ENCODE measurements at places on chromosomes 3 and 15. TPM values are rescaled to one million over a fixed set of nuclear protein-coding genes. Genes with fewer than 3 reads are reported as not detected.

Gene PDZRN3
- 14.2 TPM for polyA plus RNA-seq

Gene ESYT3
- polyA plus RNA-seq, result 0.53 TPM

Gene FRMD5
- 11.2 TPM for polyA plus RNA-seq

Gene LOXL1
- 6.0 TPM for polyA plus RNA-seq

Gene TGM5
- not detected for polyA plus RNA-seq

Gene THAP10
- polyA plus RNA-seq, result 5.5 TPM

Gene SPTBN5
- 0.12 TPM for polyA plus RNA-seq

Gene SLC22A13
- polyA plus RNA-seq, result not detected

Gene SSUH2
- polyA plus RNA-seq, result not detected

Gene LMAN1L
- not detected for polyA plus RNA-seq

Gene TAGLN3
- polyA plus RNA-seq, result 1,344 TPM

Gene POTEB2
- polyA plus RNA-seq, result not detected

Gene CFAP92
- 0.27 TPM for polyA plus RNA-seq

Gene ACY1
- polyA plus RNA-seq, result 11.5 TPM

Gene CDCP1
- polyA plus RNA-seq, result 0.93 TPM

Gene WNT5A
- polyA plus RNA-seq, result 0.34 TPM

Gene UPK1B
- 0.37 TPM for polyA plus RNA-seq

Gene UCN2
- polyA plus RNA-seq, result not detected

Gene FANCD2OS
- polyA plus RNA-seq, result not detected

Gene TMCO5A
- polyA plus RNA-seq, result not detected

Gene MCCC1
- polyA plus RNA-seq, result 23.0 TPM

Gene SLC28A2
- polyA plus RNA-seq, result not detected

Gene GOLGA6L7
- polyA plus RNA-seq, result not detected

Gene PPM1L
- polyA plus RNA-seq, result 5.9 TPM

Gene EPHA3
- 0.44 TPM for polyA plus RNA-seq

Gene DNAH12
- not detected for polyA plus RNA-seq

Gene AMT
- polyA plus RNA-seq, result 2.7 TPM

Gene GATM
- polyA plus RNA-seq, result 58.9 TPM

Gene TTC21A
- polyA plus RNA-seq, result 1.7 TPM

Gene RHOV
- 2.3 TPM for polyA plus RNA-seq
